AG20443 (cell line): ENCODE measurements at places on chromosomes 3 and 15.

DNA sequence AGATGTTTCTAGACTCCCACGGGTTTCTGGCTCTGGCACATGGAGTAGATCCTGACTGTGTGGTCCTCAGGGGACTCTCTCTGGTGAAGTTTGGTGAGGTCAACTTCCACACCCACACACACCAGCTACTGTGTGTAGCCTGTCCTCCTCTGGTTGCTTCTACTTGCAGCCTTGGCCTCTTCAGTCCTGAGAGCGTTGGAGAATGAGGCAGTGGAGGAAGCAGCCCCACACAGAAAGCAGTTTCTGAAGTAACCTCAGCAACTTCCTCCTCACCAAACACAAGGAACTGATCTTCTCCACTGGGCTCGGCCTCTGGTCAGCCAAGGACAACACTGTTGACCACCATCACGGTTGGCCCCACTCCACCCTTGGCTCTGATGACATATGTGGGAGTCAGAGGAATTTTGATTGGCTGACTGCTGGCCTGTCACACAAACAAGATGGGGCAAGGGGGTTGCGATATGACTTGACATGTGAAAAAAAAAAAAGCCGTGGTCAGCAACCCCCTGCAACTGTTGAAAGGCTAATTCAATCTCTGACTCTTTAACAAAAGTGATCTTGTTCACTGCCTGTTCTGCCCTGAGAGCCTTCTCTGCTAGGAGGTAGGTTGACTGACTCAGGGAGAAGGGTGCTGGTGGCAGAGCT, 19.6 kb downstream of the CD86 start:
- no peak for DNase-seq

DNA sequence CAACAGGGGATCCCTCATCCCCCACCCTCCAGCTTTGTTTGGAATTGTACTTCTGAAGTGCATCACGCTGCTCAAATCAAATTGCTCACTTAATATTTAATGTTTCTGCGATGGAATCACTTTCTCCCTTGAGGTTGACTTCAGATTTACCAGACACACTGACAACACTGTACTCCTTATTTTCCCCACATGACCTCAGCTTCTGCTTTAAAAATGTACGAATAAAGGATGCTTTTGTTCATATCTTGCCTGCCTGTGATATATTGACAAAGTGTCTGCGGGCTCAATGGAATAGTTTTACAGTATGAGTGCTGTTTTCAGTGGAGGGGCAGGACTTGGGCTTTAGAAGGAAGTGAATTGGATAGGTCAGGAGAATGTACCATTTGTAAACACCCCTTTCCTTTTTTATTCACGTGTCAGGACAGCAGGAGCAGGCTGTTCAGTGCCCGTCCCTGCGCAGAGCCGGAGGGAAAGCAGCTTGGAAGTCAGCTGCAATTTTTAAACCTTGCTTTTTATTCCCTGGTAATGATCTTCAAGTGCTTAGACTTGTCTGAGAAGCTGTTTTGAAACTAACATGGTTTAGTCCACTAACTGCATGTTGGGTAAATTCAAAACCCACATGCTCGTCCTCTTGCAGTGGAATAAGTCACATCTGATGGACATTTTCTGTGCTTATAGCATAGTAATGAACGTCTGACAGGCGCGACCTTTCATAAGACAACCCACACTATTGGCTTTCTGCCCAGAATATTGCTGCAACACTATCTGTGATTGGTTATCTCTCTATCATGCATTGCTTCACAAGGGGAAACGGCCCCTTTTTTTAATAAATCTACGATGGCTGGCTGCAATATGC, 29.9 kb downstream of the MBNL1 start:
- peak; percentile 38 for DNase-seq

DNA sequence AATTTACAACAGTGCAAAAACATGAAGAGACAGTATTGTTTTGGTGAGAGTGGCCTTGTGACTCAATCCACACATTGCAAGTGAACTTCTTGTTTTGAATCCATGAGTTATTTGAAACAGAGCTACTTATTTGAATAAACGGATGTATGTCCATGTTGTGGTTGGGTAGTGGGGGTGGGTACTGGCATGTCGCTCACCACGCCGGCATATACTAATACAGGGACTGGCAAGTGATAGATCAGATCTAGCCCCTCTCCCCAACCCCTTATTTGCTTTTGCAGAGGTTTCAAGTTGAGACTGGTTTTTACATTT, 83.8 kb downstream of the EDEM1 start:
- no peak for DNase-seq

- DNase-seq, result no peak
Measured at GRCh38 chr15:68844856-68845550, 24.3 kb upstream of the ANP32A start.

DNA sequence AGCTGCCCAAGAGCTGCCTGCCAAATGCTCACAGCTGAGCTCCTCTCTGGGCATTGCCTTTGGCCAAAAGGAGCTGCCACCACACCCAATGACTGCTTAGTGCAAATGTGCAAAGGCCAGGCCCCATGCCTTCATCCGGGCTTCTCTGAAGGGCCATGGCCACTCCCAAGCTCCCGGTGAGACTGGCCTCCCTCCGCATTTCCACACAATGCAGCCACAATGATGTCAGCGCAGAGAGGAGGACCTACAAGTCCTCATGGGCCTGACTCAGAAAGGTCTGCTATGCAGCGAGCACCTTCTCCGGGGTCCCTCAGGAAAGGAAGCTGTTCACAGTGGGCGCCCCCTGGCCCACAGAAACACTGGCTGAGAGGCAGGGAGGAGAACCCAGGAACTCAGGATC, 12.7 kb downstream of the OXTR start:
- DNase-seq, result peak; percentile 65

- DNase-seq, result no peak
Measured at GRCh38 chr3:1442271-1442670, 349.4 kb downstream of the CNTN6 start.

GRCh38 chr3:140914384-140914945, 27.2 kb upstream of the SLC25A36 start:
- DNase-seq, result no peak

DNA sequence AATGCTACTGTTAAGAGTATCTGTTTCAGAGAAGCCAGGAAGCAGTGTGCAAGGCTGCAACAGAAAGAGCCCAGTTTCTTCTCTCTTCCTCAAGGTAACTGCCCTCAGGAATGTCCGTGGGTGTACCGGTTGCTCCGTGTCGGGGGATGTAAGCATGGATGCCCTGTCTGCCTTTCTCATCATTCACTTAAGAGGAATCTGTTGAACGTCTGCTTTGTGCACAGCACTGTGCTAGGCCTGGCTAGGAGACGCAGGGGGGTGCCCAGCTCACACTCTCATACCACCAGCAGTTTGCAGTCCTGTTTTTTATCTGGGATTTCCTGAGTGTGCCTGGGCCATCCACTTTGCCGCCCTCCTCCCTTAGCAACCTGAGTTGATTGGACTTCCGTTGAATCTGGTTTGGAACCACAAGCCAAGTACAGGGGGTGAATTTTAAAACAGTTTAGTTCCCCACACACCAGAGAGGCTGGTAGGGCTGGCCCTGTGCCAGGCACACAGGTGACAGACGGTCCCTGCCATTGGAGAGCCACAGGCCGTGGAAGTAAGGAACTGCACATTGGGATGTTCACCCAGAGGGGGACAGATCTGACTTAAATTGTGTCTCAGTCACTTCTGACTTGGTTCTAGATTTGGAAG, 11.2 kb downstream of the BOC start:
- DNase-seq, result no peak
